ENCODE measurements at places on chromosomes 7 and 10. TPM values are rescaled to one million over a fixed set of nuclear protein-coding genes. Genes with fewer than 3 reads are reported as not detected.

- no peak for DNase-seq
Measured at GRCh38 chr7:134029743-134030142, 97.4 kb upstream of the LRGUK start.

GRCh38 chr7:113796557-113796956 is 122.3 kb downstream of the PPP1R3A start:
- no peak for DNase-seq

PKD2L1 gene
- total RNA-seq = not detected

DNA sequence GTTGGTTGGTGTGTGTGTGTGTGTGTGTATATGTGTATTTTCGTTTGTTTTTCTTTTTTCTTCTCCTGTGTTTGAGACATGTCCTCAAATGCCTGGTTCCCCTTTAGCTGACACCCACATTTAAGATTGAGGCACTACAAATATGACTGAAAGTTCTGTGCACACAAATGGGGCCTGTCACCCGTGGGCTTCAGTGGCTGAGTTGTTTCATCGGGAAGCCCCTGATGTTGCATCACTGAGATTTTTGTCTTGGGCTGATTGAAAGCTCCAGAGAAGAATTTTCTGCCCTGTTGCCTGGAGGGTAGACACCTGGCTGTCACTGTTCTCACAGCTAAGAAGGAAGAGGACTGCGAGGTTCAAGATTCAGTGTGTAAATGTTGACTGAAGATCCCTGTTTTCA is 283.8 kb upstream of the C7orf33 start:
- no peak for DNase-seq

Data from CD4-positive, alpha-beta memory T cell (primary cell).